NCI-H2171 (cell line): ENCODE measurements at places on chromosomes 7 and 10.

DNA sequence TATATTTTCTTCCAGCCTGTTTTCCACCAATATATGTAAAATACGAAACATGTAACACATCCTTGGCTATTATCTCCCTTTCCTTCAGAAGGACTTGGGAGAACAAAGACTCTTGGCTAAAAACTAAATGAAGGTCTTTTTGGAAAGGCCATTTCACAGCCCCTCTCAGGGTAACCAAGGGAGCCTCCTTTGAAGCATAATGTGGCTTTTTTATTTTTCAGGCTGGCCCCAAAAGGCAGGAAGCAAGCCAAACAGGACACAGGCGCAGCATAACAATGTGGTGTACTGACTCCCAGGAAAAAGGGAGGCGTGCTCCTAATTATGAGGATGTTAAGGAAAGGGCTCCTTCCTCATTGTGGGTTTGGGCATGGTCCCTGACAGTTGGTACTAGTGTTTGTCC is 30.3 kb upstream of the CCSER2 start:
- no peak for DNase-seq

- DNase-seq, result no peak
Observed at GRCh38 chr7:125675640-125676039, 746.0 kb upstream of the POT1 start.

- DNase-seq, result peak; percentile 57
Observed at GRCh38 chr7:75900617-75901315, 14.2 kb upstream of the POR start.

- DNase-seq, result no peak
Observed at GRCh38 chr7:69211336-69211735, 386.9 kb upstream of the AUTS2 start.

DNA sequence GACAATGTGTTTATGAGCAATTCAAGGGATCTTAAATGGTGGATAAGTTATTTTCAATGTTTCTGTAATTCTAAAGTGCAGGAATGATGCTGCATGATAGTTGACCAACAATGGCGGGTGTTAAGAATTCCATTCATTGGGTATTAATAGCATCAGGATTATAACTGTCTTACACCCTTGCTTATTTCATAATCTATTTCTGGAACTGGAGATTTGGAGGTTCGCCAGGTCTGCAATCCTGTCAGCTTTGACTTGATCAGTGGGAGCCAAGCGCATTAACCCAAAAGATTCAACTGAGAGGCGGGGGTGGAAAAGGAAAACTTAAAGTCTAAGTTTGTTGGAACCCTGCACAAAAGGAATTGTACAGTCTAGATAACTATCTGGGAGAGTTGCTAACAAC is 114.9 kb upstream of the ZEB1 start:
- DNase-seq, result no peak

- DNase-seq, result no peak
Observed at GRCh38 chr10:111561124-111561523, 484.3 kb downstream of the ADRA2A start.

- no peak for DNase-seq
Observed at GRCh38 chr10:89900554-89900953, 199.2 kb downstream of the KIF20B start.

- DNase-seq, result no peak
Observed at GRCh38 chr10:71677261-71677660, 42.3 kb downstream of the C10orf105 start.

DNA sequence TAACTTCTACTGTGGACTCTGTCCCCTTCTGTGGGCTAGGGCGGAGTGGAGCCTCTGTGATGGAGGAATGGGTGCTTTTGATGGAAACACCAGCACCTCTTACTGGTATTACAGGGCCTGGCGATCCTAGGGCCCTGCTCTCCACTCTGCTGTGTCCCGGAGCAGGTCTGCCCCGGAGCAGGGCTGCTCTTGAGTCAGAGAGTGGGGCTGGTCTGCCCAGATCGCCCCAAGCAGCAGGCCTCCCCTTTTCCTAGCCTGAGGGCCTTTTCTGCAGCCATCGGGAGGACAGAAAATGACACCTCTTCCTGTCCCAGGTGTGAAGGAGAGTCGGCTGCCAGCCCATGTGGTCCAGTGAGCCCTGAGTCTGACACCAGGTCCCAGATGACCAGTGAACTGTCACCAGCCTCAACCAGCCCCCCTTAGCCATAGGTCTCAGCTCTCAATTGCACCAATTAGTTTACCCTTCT is 1.4 kb downstream of the ZNF282 start:
- no peak for DNase-seq

GRCh38 chr7:100132697-100133151 is 6.0 kb downstream of the MBLAC1 start:
- DNase-seq, result peak; percentile 45

DNA sequence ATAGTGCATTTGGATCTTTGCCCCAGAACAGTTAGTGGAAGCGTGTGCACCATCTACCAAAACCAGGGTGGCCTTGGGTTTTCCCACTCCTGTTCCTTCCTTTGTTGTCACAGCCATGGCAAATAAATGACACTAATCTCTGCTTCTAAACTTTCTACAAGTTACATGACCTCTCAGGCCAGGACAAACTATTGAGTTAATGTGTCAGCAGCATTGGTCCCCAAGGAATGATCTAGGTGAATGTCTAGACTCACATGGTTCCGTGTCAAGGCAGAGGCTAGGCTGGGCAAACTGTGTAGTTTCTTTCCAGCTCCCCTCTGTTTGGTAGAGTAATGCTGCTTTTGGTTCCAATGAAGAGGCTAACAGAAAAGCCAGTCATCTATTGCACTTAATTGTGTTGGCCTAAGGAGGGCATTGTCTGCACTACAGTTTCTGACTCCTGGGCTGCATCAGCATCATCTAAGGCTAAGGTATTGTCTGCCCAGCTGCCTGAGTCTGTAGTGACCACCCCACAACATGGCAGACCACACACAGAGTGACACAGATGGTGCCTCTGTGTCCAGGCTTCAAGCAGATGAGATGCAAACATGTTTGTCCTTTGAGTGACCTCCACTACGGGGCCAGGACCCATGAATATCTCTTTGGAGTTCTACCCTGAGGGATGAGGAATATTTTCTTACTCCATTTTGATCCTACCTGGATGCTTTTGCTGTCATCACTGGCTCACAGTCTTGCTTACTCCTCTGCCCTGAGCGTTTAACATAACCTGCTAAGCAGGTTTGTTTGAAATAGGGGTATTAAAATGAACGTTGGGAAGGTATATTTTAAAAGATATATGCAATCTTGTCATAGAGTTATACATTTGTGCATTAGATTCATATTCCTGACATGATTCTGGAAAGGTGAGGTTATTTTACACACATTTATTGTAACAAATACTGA is 1.7 kb downstream of the CYP3A4 start:
- no peak for DNase-seq

DNA sequence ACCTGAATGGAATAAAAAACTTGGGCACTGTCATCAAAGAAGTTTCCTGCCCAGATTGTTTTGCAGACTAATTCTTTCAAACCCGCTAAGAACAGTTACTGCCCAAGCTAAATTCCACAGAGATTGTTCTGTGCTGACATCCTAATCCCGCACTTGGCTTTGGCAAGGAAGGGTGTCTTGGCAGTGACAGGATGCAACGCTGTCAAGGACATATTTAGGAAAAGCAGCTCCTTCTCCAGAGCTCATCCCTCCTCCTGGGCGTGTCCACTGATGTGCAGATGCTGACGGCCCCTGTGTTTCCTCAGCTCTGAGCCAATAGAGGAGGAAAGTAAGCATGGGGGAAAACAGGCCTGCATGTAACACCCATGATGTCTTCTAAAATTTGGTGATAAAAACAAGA is 74.2 kb downstream of the EEPD1 start:
- no peak for DNase-seq

DNA sequence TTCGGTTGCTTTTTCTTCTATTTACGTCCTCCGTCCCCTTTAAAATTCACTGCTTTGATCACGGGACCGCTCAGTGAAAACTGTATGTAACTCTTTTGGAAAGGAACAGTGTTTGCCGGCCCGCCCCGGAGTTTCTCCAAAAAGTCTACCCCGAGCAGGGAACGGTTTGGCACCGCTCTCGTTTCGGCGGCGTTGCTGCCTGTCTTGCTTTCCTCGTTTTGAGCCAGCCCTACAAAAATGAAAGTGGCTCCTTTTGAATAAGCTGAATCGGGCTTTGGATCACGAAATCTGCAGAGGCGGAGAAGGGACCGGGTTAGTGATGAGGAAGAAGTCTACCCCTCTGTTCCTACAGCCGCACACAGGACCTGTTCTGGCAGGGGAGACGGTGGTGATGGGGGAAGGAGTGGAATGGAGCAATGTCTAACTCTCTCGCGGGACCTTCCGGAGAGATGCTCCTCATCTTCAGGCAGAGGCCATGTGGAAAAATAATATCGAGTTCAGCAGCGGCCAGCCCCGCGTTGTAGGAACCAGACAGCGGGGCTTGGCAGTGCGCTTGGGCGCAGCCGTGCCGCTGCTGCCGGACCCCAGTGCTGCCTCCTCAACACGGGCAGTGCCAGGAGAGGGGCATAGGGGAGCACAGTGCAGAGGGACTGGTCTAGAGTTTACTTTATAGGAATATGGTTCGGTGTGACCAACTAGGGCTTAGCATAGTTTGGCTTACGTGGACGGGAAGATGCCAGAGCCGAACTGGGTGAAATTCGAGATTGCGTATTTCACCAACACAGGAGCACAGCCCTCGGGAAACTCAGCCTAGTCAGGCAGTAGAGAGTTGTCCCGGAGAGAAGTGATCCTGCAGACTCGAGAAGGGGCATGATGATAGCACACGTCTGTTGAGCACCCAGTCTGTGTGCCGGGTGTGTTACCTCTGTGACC is 1.4 kb downstream of the HTRA1 start:
- no peak for DNase-seq

DNA sequence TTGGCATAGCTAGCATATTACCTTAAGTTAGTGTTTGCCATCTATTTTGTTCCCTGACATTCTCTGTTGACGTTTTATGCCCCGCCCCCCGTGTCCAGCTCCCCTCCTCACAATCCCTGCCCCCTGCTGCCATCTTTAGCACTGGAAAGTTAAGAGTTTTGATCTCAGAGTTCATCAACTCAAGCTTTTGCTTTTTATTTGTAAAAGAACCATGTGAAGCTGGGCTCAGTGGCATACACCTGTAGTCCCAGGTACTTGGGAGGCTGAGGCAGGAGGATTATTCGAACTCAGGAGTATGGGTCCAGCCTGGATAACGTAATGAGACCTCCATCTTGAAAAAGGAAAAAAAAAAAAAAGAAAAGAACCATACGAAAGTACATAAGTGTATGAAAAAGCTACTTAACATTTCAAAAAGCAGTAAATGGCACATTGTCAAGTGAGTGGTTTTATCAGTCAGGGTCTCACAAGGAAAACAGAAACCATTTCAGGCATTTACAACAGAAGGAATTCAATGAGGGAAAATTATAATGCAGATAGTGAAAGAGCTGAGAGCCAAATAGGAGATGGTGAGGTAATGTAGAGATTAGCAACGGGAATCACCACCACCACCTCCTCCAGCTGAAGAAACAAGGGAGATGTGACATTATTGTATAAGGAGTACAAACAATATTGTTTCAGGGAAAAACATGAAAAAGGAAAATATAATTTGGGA is 64.9 kb downstream of the MCU start:
- DNase-seq, result no peak

- DNase-seq, result no peak
Observed at GRCh38 chr7:141573511-141573910, 22.3 kb downstream of the AGK start.

DNA sequence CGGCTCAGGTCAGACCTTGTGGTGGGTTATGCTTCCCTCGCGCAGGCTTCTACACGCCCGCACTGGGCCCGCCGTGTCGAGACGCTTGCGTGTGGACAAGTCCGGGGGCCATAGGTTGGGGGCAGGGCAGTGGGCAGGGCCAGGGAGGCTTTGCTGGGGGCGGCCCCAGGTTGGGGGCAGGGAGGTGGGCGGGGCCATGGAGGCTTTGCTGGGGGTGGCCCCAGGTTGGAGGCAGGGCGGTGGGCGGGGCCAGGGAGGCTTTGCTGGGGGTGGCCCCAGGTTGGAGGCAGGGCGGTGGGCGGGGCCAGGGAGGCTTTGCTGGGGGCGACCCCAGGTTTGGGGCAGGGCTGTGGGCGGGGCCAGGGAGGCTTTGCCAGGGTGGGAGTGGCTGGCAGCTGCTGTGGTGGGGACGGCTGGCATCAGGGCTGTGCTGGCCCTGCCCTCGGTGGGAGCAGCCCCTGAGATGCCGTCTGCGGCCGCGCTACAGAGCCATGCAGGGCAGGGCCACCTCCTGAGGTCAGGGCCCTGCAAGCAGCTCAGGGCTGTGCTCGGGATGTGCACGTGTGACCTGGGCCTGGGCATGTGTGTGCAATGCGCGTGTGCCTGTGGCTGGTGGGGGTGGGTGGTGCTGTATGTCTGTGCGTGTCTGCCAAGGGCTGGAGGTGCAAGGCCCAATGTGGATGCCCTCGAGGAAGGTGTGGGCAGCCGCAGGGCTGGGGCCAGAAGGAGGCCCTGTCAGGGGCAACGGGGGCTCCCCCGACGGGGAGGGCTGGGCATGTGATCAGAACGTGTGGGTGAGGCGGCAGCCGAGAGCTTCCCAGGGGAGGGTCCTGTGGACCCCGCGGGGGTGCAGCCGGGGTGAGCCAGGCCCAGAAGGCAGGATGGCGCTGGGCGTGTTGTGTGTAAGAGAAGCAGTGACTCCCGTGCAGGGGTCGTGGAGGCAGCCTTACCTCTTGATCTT is 72.5 kb upstream of the NKX6-2 start:
- DNase-seq, result no peak

GRCh38 chr10:63206997-63207811 is 74.1 kb downstream of the NRBF2 start:
- DNase-seq, result no peak

DNA sequence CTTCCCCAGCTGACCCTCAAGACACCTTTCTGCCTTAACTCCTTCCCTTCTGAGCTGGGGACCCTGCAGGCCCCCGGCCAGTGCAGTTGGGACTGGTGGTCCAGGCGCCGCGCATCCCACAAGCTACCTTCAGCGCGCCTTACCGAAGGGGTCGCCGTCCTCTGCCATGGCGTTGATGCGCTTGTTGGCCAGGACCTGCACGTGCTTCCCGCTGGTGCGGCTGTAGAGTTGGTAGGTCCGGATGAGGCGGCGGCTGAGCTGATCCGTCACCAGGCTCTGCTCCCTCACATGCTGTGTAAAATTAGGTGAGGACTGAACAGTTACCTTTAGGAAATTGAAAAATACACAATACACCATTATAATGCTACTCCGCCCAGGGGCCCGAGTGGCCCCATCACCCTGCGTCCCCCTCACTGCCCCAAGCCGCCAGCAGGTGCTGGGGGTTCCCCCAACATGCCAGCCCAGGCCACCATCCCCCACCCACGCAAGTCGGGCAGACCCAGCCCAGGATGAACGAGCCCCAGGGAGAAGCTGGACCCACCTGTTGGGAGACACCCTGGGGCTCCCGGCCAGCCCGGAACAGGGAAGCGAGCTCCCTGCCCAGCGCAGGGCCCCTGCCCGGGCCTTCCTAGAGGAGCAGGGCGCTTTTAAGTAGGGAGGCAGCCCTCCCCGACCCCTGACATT is 1.2 kb downstream of the FGF8 start:
- no peak for DNase-seq

GRCh38 chr10:130036296-130037065 is 72.4 kb upstream of the EBF3 start:
- no peak for DNase-seq

GRCh38 chr7:33596686-33597085 is 308.7 kb upstream of the BMPER start:
- no peak for DNase-seq
